ENCODE measurements at places on chromosomes 4 and X.

DNA sequence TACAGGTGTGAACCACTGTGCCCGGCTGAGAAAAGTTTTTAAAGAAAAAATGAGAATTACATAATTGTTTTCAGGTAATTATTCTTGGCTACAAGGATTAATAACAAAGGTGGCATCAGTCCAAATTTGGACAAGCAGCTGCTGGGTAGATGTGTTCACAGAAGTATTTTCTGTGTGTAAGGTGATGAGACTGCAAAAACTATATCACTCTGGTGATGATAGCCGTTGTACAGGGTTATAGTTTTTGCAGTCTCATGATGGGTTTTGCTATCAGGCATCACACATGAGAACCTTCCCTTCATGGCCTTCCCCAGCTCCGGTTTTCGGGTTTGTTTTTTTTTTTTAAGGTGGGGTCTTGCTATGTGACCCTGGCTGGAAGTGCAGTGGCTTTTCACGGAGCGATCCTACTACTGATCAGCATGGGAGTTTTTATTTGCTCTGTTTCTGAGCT lies 5.1 kb upstream of the SLC10A3 start:
- DNase-seq = no peak
- H3K4me3 ChIP-seq = no peak overlapping the region
- H3K4me1 ChIP-seq = peaks cover 5% of the 10 kb centered on the region

DNA sequence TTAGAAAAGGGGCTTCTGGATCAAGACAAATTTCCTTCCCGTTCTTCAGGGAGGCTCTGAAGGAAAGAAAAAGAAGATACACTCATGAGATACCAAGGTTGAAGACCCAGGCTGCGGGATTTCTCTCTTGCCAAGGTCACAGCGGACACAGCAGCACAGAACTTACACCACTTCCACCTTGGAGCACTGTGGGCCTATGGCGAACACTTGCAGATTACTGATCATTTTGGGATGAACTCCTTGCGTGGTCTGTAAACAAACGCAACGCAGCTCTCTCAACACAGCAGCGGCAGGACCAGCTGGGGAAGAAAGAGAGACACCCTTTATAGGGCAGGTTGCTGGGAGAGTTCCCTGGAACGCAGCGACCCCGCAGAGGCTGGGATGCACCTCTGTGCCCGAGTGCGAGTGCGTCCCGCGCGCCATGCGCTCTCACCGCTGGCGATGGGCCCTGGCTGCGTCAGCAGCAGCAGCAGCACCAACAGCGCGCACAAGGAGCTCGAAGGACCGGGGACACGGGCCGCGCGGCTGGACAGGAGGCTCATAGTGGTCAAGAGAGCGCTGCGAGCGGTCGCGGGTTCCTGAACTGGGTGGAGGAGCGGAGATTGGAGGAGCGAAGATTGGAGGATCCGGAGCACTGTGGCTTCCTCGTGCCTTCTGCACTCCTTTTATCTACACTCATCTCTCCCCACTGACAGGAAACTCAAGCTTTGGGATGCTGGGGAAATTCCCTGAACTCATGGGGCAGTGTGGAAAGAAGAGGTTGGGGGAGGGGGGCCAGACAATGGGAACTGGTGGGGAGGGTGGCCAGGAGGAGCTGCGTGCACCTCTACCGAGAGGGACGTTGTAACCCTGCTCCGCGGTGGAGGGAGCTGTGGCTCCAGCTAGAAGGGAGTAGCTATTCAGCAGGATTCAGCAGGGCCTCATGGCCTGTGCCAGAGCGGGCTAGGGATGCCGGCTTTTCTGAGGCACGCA lies at the start of gene CXCL5:
Gene CXCL5, minus strand, starts transcription at position 638 of the 972 bp plus-strand sequence. Its CDS starts 96 bp downstream, at position 542.
- no peaks in the 10 kb centered on the region for H3K36me3 ChIP-seq
- H3K27me3 ChIP-seq = peaks cover 43% of the 10 kb centered on the region
- peak; percentile 26 for DNase-seq
- H3K4me1 ChIP-seq = peaks cover 11% of the 10 kb centered on the region

GRCh38 chrX:132206259-132206658 lies 13.0 kb downstream of the RAP2C start:
- DNase-seq = no peak
- H3K4me1 ChIP-seq = peaks cover 30% of the 10 kb centered on the region
- H3K27me3 ChIP-seq = no peaks in the 10 kb centered on the region
- no peak overlapping the region for H3K4me3 ChIP-seq

DNA sequence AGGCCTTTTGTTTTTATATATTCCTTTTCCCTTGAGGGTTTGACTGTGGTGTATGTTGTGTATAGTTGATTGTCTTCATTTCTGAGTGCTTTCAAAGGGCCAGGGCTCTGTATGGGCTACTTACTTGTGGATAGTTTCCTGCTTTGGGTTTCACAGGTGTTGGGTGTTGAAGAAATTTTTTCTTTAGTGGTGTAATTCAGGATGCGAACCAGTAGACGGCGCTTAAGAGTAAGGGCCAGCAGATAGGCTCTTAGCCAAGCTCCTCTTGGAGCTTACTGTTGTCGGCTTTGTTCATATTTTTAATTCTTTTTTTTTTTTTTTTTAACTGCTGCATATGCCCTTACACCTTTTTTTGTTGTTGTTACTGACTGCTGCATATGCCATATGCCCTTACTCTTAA lies 276.3 kb upstream of the GALNT7 start:
- H3K4me3 ChIP-seq = no peak overlapping the region
- H3K36me3 ChIP-seq = peaks cover 19% of the 10 kb centered on the region
- no peaks in the 10 kb centered on the region for H3K27me3 ChIP-seq
- no peak for DNase-seq

DNA sequence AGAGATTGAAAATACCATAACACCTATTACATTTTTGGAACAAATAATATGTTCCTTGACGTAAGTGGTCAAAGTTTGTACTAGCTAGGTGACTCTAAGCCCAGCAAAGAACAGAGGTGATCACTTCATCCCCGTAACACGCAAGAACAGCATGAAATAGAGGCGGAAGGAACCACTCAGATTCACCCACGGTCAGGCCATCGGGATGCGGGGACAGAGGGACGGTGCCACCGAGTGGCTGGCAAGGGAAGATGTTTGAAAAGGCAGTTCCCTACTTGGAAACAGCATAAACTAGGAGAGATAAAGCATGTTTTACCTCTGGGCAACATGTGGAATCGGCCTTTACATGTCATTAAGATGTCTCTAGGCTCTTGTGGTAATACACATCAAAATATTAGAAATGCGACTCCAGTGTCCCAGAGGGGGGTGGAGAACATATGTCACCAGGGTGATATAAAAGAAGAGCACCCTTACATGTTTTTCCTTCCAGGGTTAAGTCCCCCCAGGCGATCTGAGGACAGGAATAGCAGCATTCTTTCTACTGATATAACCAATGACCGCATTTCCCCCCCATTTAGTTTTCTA lies 84.0 kb downstream of the PHKA2 start:
- no peak overlapping the region for H3K4me3 ChIP-seq
- peaks cover 6% of the 10 kb centered on the region for H3K36me3 ChIP-seq
- no peak for DNase-seq
- H3K27me3 ChIP-seq = no peaks in the 10 kb centered on the region

GRCh38 chr4:56768763-56769162 lies 52.7 kb downstream of the SPINK2 start:
- H3K27me3 ChIP-seq = no peaks in the 10 kb centered on the region
- peaks cover 7% of the 10 kb centered on the region for H3K4me1 ChIP-seq
- H3K4me3 ChIP-seq = no peak overlapping the region
- no peak overlapping the region for H3K27ac ChIP-seq

DNA sequence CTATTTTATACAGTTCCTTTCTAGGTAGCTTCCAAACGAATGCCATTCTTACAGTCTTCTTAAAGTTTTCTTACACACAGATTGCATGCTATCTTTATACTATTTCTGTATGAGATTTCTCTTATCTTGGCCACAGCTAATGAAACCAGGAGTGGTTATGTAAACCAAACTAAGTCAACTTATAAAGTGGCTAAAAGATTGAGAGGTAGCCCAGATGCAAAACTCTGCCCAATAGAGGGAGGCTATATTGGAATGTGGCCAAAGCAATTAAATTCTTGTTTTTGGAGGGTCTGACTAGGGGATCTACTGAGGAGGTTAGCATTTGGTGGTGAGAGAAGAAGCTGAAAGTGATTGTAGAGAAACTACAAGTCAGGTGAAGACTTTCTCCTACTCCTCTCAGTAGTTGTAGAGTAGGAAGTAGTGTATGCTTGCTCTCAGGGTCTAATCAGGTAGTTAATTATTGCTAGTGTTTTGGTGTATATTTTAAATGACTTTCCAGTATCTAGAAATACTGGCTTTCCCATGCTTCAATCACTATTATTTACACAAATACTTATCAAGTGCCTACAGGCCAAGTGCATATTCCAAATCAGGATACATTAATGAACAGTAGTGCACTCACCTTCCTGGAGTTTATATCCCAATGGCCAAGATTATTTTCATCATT lies 104.2 kb upstream of the HPGD start:
- no peak for DNase-seq
- H3K27me3 ChIP-seq = no peaks in the 10 kb centered on the region
- H3K36me3 ChIP-seq = no peaks in the 10 kb centered on the region
- no peak overlapping the region for H3K27ac ChIP-seq

DNA sequence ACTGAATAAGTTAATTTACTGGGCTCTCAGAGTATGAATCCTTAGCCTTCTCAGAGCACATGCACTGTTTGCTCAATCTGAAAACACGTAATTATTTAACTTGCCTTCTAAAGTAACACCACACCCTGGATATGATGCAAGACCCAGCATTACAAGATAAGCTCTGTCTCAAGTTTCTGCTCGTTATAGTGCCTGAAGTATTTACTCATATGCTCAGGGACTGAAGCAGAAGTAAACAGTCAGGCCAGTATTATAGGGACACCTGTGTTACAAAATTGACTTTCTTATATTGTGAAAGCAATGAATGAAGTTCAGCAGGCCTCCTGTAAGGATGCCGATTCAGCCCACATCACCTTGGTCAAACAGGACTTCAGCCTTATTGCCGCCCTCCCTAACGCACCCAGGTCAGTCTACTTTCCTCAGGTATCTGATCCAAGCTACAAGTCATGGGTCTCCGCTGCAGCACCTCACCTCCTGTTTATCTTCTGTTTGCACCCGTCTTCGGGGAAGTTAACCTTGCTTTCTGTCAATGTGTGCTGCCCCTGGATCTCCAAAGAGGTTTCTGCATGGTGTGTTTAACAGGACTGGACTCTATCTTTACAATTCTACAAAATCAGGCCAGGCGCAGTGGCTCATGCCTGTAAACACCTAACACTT lies 42.8 kb upstream of the KLF3 start:
- peaks cover 6% of the 10 kb centered on the region for H3K36me3 ChIP-seq
- H3K4me3 ChIP-seq = no peak overlapping the region
- no peak overlapping the region for H3K27ac ChIP-seq
- DNase-seq = no peak
- H3K4me1 ChIP-seq = peaks cover 18% of the 10 kb centered on the region
- no peaks in the 10 kb centered on the region for H3K27me3 ChIP-seq

DNA sequence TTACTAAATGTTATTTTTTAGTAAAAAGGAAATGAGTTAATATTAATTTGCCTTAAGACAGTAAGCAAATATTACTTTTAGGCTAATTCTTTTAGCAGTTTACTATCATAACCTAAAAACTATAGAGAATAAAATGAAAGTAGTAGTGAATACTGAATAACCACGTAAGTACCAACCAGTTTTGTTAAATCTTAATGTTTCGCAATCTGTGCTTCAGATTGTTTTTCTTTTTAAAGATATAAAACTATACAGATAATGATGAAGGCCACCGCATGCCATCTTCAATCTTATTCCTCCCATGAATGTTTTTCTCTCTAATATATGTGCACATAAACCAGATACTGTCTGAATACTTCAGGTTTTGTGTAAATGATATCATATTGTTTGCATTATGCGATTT lies 6.0 kb downstream of the RRH start:
- DNase-seq = no peak
- no peaks in the 10 kb centered on the region for H3K27me3 ChIP-seq
- H3K36me3 ChIP-seq = no peaks in the 10 kb centered on the region
- no peak overlapping the region for H3K4me3 ChIP-seq

DNA sequence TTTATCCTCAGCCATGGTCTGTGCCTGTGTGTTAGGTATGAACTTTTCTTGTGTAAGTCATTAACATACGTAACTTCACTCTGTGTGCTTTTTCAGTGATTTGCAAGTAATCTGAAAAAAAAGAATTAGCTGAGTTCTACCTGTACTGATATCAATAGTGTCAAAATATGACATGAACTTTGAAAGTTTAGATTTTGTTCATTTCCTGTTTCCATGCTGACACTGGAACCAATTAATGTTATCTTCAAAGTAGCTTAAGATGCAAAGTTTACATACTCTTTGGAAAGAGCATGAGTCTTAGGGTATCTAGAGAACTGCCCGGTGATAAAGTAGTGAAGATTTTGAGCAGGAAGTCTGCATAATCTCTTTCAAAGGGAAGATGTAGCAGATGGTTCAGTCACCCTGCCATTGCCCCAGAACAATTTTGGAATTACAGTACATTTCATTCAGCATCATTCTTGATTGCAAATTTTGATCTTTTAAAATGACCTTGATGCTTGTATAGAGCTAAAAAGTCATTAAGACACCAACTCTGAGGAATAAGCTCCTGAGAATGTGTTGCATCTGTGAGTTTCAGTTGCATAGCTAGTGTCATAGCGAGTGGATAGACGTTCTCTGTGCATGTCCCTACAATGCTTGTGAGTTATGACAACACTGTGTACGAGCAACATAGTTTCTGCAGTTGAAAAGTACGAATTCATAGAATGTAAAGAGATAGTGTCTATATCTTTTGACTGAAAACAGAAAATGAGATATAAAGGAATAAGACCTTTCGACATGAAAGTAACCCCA lies 130.5 kb downstream of the PTTG2 start:
- no peak overlapping the region for H3K4me3 ChIP-seq
- peaks cover 10% of the 10 kb centered on the region for H3K4me1 ChIP-seq
- no peak for DNase-seq
- no peak overlapping the region for H3K27ac ChIP-seq
- peaks cover 9% of the 10 kb centered on the region for H3K36me3 ChIP-seq

- no peak for DNase-seq
- H3K27me3 ChIP-seq = peaks cover 16% of the 10 kb centered on the region
- no peak overlapping the region for H3K27ac ChIP-seq
Measured at GRCh38 chr4:154603033-154603943, 9.2 kb downstream of the FGG start.

DNA sequence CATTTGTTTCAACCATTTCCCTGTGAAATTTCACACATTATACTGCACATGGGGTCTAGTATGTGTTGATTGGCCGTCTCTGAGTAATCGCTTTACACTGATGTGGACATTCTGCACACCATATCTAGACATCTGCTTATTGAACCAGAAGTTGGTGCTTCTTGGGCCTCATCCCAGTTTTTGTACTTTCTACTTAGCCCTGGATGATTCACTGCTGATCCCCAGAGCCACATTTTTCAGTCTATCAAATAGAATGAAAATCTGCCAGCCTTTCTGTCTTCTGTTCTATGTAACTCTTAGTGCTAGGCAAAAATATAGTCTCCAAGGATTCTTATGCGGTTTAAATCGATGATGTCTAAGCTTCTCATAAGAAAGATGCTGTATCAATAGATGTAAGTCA lies 40.5 kb upstream of the RELL1 start:
- peaks cover 41% of the 10 kb centered on the region for H3K4me1 ChIP-seq
- DNase-seq = no peak
- H3K36me3 ChIP-seq = no peaks in the 10 kb centered on the region
- H3K27ac ChIP-seq = peak overlapping the region; percentile 23
- no peak overlapping the region for H3K4me3 ChIP-seq
